ENCODE measurements at places on chromosomes 7 and 10.

DNA sequence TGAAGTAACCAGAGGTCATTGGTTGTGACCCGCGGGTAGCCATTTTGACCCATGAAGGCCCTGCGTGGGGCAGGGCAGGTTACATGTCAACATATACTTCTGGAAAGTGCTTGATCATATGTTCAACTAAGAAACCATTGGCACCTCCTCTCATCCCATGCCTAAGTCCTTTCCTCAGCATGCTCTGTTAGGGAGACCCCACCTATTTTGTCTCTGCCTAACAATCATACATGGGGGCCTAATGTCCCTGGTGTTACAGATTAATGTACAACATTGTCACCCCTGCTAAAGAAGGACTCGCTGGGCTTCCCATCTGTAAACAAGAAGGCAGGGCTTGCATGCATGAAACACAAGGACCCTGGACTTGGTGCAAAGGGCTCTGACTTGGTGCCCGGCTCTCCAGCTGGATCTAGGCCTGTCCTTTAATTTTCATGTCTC is 133.7 kb upstream of the TNS3 start:
- DNase-seq, result no peak

DNA sequence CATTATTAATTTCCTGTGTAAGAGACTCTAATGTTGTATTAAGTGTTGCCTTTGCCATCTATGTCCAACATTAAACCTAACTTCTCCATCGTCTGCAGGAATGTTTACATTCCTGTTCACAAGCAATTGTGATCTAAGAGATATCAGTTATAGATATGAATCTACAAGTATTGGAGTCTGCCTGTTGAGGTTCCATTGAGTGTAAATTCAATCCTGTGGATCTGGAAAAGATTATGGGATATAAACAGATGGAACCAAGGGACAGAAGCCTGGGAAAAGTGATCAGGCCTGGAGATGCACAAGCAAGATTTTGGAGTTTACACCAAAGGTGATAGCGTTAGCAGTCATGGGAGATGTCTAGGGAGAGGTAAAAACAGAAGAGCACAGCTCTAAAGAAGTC is 135.5 kb downstream of the LSMEM1 start:
- no peak for DNase-seq

- no peak for DNase-seq
Measured at GRCh38 chr7:105649727-105650381, 68.6 kb upstream of the EFCAB10 start.

GRCh38 chr7:4270941-4271715 is 411.0 kb upstream of the FOXK1 start:
- no peak for DNase-seq

DNA sequence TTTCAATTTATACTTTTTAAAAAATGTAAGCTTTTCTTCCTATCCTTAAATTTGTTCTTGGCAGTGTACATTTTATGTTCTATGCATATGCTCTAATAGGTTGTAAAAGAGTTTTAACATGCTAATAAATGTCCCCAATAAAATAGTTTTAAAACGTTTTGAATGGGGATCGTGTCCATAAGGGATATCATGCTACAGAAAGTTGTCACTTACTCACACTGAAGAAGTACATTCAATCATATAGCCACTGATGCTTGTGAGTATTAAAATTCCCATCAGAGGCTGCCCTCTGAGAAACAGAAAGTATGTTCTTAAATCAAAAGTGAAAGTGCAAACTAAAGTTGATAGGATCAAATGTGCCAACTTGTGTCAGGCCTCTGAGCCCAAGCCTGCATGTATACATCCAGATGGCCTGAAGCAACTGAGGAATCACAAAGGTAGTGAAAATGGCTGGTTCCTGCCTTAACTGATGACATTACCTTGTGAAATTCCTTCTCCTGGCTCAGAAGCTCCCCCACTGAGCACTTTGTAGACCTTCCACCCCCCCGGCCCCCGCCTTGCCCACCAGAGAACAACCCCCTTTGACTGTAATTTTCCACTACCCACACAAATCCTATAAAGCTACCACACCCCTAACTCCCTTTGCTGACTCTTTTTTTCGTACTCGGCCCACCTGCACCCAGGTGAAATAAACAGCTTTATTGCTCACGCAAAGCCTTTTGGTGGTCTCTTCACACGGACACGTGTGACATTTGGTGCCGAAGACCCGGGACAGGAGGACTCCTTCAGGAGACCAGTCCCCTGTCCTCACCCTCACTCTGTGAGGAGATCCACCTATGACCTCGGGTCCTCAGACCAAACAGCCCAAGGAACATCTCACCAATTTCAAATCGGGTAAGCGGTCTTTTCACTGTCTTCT is 877 bp upstream of the NOD1 start:
- DNase-seq, result peak; percentile 22

Measured in activated CD4-positive, alpha-beta T cell treated with anti-CD3 and anti-CD28 coated beads, Interleukin-2, amount 50 U/mL, for 48 hours (primary cell).